ENCODE measurements at places on chromosomes 12 and 14.

GRCh38 chr14:35855876-35856481, 29.8 kb downstream of the BRMS1L start:
- DNase-seq: no peak

GRCh38 chr14:105139831-105140239, 28.7 kb downstream of the JAG2 start:
- no peak for DNase-seq

DNA sequence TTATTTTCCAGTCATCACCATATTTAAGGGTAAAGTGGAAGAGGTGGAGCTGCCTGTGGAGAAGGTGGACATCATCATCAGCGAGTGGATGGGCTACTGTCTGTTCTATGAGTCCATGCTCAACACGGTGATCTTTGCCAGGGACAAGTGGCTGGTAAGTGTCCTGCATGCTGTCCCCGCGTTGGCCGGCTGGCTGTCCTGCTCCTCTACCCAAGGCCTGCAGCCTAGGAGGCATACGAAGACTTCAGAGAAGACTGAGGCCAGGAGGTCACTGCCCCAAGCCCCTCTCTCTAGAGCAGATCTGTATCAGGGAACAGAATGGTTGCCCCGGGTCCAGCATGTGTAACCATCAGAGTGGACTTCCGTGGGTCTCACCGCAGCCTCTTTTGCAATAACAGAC, 77.7 kb downstream of the PRMT8 start:
- no peak for DNase-seq

DNA sequence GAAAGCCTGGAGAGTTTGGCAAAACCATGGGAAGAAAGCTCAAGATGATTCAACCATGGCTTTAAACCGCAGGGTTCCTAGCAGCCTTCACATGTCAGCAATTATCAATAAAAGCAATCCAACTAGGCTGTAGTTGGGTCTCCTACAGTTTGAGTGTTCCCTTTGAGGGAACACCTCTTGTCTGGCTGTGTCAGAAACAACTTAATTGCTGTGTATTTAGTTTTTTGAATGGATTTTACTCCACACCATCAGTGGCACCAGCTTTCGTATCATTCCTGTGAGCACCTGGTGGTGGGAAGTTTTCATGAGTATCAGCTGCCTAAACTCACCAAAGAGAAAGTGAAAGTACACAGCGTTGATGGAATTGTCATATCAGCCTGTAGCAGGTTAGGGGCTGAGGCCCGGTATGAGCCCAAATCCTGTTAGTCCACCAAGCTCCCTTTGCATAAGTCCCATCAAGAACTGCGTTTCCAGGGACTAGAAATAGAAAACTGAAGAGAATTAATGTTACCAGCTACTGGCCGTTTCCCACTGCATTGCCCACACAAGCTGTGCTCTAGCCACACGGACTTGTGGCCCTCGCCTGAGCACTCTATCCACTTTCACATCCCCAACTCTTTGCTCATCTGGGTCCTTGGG, 10.9 kb upstream of the IL26 start:
- no peak for DNase-seq

GRCh38 chr12:84793558-84794367, 118.8 kb downstream of the SLC6A15 start:
- DNase-seq: no peak

DNA sequence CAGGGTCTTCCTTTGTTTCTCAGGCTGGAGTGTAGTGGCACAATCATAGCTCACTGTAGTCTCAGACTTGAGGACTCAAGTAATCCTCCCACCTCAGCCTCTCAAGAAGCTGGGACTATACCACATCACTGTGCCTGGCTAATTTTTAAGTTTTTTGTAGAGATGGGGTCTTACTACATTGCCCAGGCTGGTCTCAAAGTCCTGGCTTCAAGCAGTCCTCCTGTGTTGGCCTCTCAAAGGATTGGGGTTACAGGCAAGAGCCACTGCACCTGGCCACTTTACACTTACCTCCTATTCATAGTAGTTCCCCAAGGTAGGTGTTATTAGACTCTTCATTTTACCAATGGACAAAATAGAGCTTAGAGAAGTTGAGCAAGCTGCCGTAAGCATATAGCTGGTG, 29.2 kb downstream of the STYX start:
- DNase-seq: no peak

DNA sequence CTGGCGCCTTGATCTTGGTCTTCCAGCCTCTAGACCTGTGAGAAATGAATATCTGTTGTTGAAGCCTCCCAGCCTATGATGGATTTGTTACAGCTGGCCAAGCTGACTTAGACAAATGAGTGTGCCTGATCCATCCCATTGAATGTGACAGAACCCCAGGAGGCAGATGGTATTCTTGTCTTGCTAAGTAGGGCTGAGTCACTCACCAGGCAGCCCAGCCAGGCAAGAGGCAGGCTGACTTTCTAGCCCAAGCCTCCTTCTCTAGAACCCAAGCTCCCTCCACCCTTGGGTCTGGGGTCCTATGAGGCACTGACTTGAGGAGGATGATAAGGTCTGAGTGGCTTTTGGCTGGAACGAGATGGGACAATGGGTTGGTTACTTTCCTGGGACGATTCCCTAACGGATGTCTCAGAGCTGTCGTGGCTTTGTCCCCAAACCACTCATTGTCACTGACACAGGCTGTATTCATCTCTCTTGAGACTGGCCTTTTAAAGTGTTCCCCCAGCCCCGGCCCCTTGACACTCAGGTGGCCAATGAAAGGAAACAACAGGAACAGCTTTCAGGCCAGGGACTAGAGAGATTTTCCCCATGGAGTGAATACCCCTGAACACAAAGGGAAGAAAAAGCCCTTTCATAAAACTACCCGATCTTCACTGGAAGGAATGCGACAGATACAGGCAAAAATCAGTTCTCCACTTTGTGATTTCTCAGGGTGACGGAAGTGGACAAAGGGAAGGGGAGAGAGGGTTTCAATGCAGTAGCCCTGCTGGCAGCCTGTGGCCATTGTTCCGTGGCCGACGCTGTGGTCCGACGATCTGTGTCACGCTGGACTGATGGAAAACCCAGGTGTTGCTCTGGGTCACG, 264.2 kb downstream of the AACS start:
- DNase-seq: no peak

DNA sequence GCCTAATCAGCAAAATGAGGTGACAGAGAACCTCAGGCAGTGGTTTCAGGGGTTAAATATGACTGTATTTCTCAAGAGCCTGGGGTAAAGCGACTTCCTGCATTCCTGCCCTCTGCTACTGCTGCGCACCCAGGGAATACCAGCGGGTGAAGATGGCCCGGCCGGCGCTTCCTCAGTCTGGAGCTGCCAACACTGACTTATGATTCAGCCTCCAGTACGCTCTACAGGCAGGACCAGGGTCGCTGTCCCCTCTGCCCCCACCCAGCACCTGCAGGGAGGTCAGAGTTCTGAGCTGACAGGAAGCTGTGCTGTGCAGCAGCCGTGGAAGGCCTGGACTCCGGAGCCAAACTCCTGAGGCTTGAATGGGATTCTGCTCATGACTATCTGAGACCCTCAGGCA, 127.9 kb downstream of the PIWIL1 start:
- DNase-seq: no peak

GRCh38 chr14:97626088-97626487, 828.9 kb downstream of the VRK1 start:
- no peak for DNase-seq

DNA sequence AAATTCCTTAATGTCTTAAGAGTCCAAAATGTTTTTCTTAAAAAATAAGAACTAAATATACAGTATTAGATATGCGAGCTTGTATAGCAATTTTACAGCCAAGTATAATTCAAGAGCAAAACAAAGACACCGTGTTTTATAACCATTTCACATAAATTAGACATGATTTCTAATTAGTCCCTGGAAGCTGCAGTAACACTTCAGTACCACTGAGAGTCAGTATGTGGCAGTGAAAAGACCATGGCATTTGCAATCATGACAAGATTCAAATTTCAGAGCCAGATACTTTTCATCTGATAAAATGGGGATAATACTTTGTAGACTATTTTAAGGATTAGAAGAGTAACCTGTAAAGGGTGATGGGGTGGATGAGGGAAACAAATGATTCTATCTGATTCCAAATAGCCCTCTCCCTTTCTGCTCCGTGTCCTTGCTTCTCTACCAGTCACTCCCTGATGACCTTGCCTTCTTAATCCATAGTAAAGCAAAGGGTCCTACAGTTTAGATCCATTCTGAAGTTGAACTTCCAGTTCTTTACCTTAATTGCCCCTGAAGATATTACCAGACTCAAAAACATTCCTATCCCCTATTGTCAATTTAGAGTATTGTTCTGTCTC, 145.4 kb upstream of the ABCD2 start:
- DNase-seq: no peak

- no peak for DNase-seq
These were observed 55.8 kb downstream of the CCDC85C start for GRCh38 chr14:99548255-99548654.

- no peak for DNase-seq
These were observed 31.4 kb downstream of the CFAP54 start for GRCh38 chr12:96520767-96521166.

- DNase-seq: no peak
These were observed 417.1 kb upstream of the TMTC1 start for GRCh38 chr12:30200864-30201263.

DNA sequence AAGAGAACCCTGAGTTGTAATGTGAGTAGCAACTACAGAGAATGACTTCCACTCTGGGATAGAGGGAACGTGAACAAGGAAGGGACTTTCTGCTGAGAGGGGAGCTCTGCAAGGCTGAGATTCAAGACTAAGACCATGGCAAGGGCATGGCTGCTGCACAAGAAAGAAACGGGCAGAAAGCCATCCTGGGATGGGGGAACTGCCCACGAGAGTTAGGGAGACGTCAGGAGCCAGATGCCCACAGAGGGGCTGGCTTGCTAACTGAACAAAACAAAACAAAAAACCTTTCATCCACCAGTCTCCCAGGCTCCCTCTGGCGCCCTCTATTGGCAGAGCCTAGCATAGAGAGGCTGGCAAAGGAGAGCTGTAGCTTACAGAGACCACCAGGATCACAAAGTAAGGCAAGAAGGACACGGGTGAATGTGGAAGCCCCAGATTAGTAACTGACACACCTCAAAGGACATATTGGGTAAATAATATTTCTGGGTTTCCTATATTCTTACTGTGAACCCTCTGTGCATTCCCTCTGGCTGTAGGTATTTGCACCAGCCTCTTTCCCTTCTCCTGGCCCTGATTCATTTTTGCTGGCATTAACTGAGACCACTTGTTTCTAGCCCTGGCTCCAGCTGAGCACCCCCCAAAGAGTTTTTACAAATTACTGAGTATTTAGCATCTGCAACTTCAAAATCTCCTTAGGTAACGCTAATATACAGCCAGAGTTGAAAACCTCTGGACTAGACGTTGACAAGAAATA, 338.3 kb downstream of the EMP1 start:
- DNase-seq: no peak

DNA sequence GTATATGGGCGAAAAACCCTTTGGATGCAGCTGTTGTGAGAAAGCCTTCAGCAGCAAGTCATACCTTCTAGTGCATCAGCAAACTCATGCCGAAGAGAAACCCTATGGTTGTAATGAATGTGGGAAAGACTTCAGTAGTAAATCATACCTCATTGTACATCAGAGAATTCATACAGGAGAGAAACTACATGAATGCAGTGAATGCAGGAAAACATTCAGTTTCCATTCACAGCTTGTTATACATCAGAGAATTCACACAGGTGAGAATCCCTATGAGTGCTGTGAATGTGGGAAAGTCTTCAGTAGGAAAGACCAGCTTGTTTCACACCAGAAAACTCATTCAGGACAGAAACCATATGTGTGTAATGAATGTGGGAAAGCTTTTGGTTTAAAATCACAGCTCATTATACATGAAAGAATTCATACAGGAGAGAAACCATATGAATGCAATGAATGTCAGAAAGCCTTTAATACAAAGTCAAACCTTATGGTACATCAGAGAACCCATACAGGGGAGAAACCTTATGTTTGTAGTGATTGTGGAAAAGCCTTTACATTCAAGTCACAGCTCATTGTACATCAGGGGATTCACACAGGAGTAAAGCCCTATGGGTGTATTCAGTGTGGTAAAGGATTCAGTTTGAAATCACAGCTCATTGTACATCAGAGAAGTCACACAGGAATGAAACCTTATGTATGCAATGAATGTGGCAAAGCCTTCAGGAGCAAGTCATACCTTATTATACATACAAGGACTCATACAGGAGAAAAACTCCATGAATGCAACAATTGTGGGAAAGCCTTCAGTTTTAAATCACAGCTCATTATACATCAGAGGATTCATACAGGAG, 21.4 kb downstream of the ZNF268 start:
- DNase-seq: no peak

- no peak for DNase-seq
These were observed 263.5 kb upstream of the USP15 start for GRCh38 chr12:61996717-61997116.

- DNase-seq: no peak
These were observed 65.3 kb upstream of the TSPAN8 start for GRCh38 chr12:71223139-71223538.

- no peak for DNase-seq
These were observed 83.7 kb upstream of the PCNX4 start for GRCh38 chr14:60008042-60008441.

GRCh38 chr12:64937452-64937851, 113.0 kb downstream of the TBC1D30 start:
- DNase-seq: no peak

DNA sequence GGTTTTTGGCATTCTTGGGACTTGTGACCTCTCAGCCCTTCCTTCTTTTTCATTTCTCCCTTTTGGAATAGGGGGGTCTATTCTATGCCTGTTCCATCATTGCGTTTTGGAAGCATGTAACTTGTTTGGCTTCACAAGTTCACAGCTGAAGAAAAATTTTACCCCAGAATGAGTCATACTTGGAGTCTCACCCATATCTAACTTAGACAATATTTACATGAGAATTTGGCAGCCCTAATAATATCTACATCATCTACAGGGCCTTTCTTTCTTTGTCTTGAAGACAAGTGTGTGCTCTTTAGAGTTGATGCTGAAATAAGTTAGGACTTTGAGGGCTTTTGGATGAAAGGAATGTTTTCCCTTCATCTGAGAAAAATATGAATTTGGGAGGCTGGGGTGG, 1312.9 kb upstream of the FLRT2 start:
- no peak for DNase-seq

- peak; percentile 1 for DNase-seq
These were observed 75.4 kb upstream of the PWP1 start for GRCh38 chr12:107610021-107610859.

- DNase-seq: no peak
These were observed 596.7 kb upstream of the ATP2B1 start for GRCh38 chr12:90305379-90305778.

GRCh38 chr12:112645586-112645985, 146.0 kb upstream of the RPH3A start:
- DNase-seq: no peak

GRCh38 chr14:54697001-54697400, 130.1 kb downstream of the SAMD4A start:
- no peak for DNase-seq

GRCh38 chr12:109892748-109893147, 7.3 kb upstream of the TCHP start:
- no peak for DNase-seq

DNA sequence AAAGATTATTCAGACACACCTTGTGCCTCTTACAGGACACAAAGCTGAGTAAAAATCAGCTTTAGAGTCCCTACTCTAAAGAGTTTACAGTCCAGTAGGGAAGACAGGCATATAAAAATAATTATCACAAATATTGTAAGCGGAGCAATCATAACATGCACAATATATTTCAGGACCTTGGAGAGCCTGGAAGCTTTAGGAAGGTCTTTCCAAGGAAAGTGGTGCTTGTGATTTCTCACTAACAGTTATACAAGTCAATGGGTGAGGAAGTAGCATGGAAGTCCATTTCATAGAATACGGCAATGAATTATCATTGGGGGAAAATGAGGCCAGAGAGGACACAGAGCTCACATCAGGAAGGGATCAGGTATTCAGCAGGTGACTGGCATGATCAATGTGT, 268.3 kb downstream of the C12orf50 start:
- no peak for DNase-seq
